ENCODE measurements at places on chromosomes 4 and X. TPM values are rescaled to one million over a fixed set of nuclear protein-coding genes. Genes with fewer than 3 reads are reported as not detected.

TMEM35A gene
- polyA plus RNA-seq: 4.2 TPM

H2BW2 gene
- polyA plus RNA-seq: 0.61 TPM

DNAAF6 gene
- polyA plus RNA-seq: not detected

BEX1 gene
- 157 TPM for polyA plus RNA-seq

LNX1 gene
- polyA plus RNA-seq: 6.4 TPM

All from GM23338 (cell line).